ENCODE measurements at places on chromosomes 7 and 10.

DNA sequence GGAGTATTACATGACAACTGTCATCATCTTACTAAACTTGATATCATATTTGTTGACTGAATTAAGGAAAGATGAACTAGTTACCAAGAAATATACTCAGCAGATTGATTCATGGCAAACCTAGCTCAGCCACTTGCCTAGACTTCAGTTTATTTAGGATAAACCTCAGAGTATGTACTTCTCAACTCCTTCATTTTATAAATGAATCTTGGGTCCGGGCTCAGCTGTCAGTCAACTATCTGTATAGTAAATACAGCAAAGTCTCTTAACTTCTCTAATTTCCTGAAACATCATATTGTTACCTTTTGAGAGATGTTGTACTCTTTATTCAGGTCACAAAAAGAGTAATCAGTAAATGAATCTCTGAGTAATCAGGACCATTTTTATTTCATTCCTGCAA is 211.0 kb upstream of the KLF14 start:
- no peak for DNase-seq

DNA sequence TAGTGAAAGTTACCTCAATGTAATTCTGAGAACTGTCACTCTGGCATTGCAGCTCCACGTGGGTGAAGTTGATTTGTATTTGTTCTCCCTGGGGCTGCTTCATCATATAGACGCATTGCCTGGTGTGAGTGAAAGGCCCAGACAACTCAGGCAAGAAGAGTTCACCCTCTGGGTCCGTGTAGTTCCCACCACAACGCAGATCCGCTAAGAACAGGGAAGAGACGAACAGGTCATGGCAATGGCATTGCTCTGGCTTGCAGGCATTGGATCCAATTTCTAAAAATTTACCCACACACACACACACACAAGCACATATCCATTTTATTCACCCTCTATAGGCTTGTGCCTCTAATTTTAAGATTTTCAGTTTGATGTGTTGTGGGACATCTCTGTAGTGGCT is 45.4 kb downstream of the CUBN start:
- no peak for DNase-seq

GRCh38 chr10:77313066-77313750 is 324.4 kb downstream of the KCNMA1 start:
- no peak for DNase-seq

GRCh38 chr10:49367600-49367999 is 28.3 kb downstream of the DRGX start:
- DNase-seq = no peak

DNA sequence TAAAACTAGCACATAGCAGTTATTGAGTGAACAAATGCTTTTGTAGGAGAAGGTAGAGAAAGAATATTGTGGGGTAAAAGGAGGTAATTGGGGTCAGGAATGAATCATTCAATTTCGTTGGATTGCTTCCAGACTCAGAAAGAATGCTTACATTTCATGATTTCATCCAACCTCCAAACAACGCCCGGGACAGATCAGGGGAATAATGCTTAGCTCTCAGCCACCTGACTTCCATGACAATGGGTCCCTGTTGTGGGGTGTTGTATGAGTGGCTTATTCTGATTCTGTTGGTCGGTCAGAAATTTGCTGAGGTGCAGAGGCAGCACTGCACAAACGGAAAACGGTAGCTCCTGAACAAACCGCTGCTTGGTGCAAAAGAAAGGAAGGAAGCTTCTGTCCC is 24.0 kb upstream of the INPP5F start:
- DNase-seq = peak; percentile 27

DNA sequence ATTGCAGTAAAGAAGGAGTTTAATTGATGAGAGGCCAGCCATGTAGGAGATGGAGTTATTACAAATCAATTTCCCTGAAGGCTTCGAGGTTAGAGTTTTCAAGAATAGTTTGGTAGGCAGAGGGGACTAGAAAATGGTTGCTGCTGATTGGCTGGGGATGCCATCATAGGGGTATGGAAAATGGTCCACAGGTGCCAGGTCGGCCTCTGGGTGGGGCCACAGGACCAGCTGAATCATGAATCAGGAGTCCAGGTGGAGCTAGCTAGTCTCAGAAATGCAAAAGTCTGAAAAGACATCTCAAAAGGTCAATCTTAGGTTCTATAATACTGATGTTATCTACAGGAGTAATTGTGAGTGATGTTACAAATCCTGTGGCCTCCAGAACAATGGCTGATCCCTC is 714.0 kb upstream of the GHITM start:
- DNase-seq = no peak

DNA sequence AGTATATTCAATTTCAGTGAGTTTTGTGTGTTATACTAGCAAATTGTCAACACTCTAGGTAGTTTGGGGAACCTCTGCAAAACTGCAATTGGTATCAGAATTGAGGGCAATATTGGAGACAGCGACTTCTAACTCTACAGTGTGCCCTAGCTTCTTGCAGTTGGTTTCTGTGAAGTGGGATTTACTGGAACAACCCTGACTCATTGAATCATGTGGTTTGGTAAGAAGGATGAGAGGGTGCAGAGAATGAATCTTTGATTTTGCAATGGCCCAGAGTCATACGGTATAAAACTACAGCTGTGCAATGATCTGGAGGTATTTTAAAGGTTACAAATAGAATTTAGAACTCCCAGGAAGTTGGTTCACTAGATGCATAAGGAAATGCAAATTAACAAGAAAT is 129.1 kb upstream of the PPP1R3A start:
- DNase-seq = peak; percentile 52

- DNase-seq = no peak
These were observed 451.0 kb downstream of the GRM8 start for GRCh38 chr7:126801733-126802132.

DNA sequence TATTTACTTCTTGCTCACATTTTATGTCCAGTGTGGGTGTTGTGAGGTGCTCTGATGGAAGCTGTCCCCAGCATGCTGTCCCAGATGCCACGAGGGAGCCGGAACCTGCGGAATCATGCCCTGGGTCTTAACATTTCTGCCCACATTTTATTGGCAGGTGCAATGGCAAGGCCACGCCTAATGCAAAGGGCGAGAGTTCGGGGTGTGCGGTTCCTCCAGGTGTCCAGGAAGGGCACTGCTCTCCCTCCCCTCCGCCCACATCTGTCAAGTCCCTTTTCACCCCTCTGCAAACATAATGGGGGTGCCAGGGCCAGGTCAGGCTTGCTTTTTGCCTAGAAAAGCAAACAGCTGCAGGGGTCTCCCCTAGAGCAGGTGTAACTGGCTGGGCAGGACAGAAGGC is 16.4 kb downstream of the PDAP1 start:
- DNase-seq = no peak

DNA sequence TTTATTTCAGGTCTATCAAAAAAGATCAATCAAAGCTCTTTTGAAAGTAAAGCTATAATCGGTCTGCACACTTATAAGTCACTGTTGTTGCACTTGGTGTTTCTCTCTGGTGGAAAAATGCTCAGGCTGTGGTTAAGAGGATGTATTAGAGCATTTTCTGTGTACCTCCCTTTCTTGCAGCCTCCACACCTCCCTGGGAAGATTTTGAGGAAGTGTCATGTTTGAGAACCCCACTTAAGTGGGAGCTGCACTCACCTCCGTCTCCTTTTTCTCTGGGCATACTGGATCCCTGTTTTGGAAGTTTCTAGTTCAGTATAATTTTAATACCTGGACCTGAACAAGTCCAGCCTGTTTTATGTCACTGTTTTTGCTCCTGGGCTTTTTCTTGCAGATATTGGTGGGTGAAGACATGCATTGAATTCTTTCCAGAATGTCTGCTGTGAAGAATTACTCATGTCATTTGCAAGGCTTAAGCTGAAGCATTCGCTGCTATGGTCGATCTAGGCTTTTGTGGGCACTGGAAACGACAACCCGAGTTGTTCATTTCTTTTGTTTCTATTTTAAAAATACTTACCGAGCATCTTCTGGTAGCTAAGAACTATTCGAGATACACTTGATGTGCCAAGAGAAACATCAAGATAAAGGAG is 36.6 kb downstream of the TCF7L2 start:
- peak; percentile 59 for DNase-seq

- no peak for DNase-seq
These were observed 129.5 kb downstream of the SDK1 start for GRCh38 chr7:3430588-3430987.

- DNase-seq = peak; percentile 86
These were observed 227.8 kb downstream of the DNAJB6 start for GRCh38 chr7:157564517-157565177.

DNA sequence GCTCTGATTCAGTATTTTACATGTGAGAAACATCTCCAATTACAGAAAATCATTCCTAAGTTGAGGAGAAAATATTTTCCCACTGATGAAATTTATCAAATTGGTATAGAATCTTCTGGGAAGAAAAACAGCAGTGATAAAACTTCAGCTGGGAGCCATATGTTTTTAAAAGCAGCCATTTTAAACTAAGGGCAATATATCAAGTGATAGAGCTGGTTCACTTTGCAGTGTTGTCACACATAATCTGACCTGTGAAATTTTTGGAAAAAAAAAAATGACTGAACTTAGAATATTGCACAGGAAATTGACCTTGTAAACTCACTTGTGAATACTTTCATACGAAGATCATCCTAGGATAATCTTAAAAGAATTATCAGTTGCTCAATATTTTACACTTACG is 10.5 kb upstream of the EZH2 start:
- DNase-seq = no peak

DNA sequence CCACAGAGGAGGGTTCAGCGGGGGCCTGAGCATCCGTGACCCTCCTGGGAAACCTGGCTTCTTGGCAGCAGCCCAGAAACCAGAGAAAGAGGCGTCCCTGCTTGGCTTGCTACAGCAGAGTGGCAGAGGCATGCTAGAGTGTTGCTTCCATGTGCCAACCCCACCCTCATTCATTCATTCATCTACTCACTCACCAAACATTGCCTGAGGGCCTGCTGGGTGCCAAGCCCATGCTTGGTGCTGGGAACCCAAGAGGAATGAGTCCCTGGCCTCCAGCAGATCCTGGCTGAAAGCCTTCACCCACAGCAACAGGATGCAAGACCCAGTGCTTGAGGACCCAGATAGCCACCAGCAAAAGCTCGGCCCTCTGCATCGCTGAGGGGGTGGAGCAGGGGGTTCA is 129.0 kb downstream of the CDH23 start:
- no peak for DNase-seq

- DNase-seq = peak; percentile 21
These were observed 2.9 kb downstream of the CTBP2 start for GRCh38 chr10:125157505-125157904.

DNA sequence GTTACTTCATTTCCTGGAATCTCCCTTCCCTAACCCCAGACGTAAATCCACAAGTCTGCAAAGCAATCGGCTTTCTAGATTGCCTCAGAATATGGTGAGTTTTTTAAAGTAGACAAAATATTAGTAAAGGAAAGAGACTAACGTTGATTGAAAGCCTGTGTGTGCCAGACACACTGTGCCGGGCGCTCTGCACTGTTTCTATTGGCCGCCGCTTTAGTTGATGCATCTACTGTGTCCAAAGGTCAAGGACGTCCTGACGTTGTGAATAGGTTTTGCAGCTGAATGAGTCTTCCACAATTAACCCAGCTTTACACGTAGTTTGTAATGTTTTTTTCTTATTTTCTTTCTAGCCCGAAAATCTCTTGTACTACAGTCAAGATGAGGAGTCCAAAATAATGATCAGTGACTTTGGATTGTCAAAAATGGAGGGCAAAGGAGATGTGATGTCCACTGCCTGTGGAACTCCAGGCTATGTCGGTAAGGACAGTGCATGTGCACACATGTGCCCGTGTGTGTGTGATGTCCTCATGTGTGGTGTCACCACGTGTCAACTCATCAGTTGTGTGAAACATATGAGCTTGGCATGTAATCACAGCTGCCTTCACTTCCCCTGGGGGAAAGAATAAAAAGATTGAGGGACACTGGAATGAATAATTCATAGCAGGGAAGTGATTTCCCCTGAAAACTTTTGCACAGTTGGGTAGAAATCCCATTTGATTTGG is 232.0 kb downstream of the CCDC3 start:
- DNase-seq = no peak

- DNase-seq = no peak
These were observed 193.6 kb downstream of the MAD1L1 start for GRCh38 chr7:2038931-2039728.

GRCh38 chr10:70437721-70438120 is 3.8 kb downstream of the NODAL start:
- DNase-seq = no peak

DNA sequence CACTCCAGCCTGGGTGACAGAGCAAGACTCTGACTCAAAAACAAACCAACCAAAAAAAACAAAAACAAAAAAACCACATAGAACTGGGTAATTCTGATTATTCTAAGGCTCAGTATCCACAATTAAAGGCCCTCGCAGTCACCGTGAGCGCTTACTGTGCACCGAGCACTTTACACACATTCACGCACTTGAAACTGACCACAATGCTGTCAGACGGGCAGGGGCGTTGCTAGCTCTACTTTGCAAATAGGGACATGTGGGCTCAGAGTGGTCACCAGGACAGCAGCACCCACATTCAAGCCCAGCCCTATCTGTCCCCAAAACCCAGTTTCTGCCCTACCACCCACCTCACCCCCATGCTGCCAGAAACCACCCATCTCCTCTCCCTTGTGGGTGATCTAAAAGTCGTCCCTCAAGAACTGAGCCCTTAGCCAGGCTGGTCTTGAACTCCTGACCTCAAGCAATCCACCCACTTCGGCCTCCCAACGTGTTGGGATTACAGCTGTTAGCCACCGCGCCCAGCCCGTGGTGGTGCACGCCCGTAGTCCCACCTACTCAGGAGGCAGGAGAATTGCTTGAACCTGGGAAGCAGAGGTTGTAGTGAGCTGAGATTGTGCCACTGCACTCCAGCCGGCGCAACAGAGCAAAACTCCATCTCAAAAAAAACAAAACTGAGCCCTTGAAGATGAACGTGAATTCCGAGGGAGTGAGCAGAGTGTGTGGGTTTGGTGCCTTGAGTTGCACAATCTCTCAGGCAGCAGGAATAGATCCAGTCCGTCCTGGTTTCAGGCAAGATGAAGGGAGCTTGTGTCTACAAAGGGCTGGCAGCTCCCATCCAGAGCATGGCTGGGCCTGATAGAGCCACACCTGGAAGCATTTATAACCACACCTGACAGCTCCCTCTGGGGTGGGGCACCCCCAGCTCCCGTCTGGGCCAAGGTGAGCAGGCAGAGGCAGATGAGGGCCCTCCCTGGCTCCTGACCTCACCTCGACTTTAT is 5.4 kb upstream of the HSPB1 start:
- DNase-seq = peak; percentile 66

- DNase-seq = no peak
These were observed 375.8 kb upstream of the PODXL start for GRCh38 chr7:131932271-131932670.

GRCh38 chr10:49187950-49188761 is at the start of gene TMEM273:
TSS of gene TMEM273 (minus strand) at chr10:49188391. CDS start at chr10:49188336, 55 bp downstream.
- peak; percentile 16 for DNase-seq

- DNase-seq = no peak
These were observed 265.8 kb upstream of the TAC1 start for GRCh38 chr7:97466071-97466470.

GRCh38 chr10:133235932-133236331 is 1.7 kb upstream of the VENTX start:
- no peak for DNase-seq

DNA sequence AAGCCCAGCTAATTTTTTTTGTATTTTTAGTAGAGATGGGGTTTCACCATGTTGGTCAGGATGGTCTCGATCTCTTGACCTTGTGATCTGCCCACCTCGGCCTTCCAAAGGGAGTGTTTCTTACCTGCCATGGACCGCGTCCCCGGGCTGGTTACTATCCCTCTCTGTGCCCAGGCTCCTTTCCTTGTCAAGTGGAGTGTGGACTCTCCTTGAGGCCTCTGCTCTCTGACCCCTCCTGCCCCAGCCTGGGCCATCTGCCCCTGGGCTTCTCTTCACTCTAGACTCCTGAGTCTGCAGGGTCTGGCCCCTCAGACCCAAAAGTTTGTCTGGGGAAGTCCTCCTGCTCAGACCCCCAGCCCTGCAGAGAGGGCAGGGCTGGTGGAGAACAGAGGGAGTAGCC is 20.7 kb downstream of the NEURL1 start:
- no peak for DNase-seq
